Lung microvascular endothelial cell (primary cell): ENCODE measurements at places on chromosomes 5 and 9.

GRCh38 chr5:138138949-138139780 is at the start of gene NME5:
TSS of gene NME5 (minus strand) at chr5:138139428. CDS start at chr5:138138780, 648 bp downstream.
- DNase-seq: peak; percentile 70

GRCh38 chr5:154542000-154542399 is 64.0 kb upstream of the HAND1 start:
- no peak for DNase-seq

GRCh38 chr5:133328800-133329199 is 277.0 kb downstream of the HSPA4 start:
- no peak for DNase-seq

- no peak for DNase-seq
Measured at GRCh38 chr9:2967766-2968165, 123.9 kb upstream of the PUM3 start.

GRCh38 chr9:19788614-19789271 is at the start of gene SLC24A2:
TSS of gene SLC24A2 (minus strand) at chr9:19789037.
- DNase-seq: no peak

GRCh38 chr9:111094433-111094924 is 56.2 kb upstream of the LPAR1 start:
- DNase-seq: no peak

DNA sequence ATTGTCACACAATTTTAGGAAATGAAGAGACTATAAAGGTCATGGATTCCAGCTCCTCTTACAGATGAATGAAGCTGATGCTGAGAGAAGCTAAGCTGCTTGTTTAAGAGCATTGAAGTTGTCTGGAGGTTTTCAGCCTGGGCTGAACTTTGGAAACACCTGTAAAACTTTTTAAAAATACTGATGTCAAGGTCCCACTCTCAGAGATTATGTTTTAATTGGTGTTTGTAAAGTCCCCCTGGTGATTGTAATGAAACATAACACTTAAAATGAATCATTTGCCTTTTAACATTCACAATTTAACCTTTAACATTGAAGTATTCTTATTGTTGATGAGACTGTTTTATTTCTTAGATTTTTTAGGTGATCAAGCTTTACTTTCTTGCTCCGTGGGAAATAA is 16.4 kb downstream of the RAD23B start:
- DNase-seq: no peak

DNA sequence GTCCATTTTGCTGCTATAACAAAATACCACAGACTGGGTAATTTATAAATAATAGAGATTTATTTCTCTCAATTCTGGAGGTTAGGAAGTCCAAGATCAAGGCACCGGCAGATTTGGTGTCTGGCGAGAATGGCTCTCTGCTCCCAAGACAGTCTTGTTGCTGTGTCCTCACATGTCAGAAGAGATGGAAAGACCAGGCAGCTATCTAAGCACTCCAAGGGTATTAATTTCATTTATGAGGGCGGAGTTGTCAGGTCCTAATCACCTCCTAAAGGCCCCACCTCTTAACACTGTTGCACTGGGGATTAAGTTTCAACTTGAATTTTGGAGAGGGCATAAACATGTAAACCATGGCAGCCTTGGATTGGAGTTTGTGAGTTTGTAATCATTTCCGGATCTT is 30.3 kb downstream of the ADCY2 start:
- DNase-seq: no peak

GRCh38 chr9:131590907-131591844 is 45.9 kb downstream of the PRRT1B start:
- peak; percentile 87 for DNase-seq

DNA sequence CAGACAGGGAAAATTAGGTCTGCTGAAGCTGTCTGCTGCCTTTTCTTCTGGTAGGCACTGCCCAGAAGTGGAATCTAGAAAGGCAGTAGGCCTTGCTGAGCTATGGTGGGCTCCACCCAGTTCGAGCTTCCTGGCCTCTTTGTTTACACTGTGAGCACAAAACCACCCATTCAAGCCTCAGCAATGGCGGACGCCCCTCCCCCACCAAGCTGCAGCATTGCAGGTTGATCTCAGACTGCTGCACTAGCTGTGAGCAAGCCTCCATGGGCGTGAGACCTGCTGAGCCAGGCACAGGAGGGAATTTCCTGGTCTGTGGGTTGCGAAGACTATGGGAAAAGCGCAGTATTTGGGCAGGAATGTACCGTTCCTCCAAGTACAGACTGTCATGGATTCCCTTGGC is 18.5 kb downstream of the AGTPBP1 start:
- no peak for DNase-seq

GRCh38 chr9:1712861-1713450 is 302.2 kb upstream of the SMARCA2 start:
- DNase-seq: no peak

GRCh38 chr5:171535162-171535561 is 115.7 kb downstream of the FGF18 start:
- no peak for DNase-seq

DNA sequence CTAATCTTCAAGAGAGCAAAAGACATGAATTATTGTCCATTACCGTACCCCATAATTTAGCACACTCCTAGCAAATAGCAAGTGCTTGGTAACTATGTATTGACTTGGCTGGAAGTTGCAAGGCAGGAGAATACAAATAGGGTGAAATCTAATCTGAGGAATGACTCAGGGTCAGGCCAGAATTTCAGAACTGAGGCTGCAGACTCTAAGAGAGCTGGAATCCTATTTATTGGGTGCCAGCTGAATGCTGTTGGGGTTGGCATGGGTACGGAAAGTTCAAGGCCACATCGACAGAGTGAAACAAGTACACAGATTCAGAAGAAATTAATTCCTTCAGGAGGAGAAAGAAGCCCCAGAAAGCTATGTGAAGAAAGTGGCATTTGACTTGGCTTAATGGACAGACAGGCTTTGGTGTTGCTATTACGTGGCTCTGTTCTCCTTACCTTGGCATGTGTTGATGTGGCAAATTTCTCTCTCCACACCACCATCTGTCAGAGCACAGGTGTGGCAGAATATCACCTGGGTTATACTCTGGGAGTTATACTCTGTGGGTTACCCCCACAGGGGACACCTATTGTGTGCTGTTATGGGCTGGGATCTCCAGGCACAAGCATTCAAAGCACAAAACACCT is 20.9 kb upstream of the ASTN2 start:
- DNase-seq: no peak
